B cell (primary cell): ENCODE measurements at places on chromosomes 3 and 15.

GRCh38 chr15:56736308-56736707 is 3.0 kb upstream of the ZNF280D start:
- DNase-seq, result no peak

DNA sequence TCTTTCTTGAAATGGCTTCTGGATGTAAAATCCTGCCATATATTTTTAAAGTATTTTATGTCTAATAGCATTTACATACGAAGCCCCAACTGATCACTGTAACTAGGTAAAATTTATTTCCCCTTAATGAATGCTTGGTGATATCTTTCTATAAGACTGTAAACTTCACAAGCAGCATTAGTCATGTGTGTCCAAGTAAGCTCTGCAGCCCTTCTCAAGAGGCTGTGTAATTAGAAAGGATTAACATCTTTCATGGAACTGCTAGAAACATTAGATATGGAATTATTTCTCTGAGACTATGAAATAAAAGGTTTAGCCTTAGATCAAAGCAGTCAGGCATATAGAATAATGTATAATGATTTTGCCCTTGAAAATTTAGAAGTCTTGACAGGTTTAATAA is 143.3 kb downstream of the EPHA3 start:
- no peak for DNase-seq

DNA sequence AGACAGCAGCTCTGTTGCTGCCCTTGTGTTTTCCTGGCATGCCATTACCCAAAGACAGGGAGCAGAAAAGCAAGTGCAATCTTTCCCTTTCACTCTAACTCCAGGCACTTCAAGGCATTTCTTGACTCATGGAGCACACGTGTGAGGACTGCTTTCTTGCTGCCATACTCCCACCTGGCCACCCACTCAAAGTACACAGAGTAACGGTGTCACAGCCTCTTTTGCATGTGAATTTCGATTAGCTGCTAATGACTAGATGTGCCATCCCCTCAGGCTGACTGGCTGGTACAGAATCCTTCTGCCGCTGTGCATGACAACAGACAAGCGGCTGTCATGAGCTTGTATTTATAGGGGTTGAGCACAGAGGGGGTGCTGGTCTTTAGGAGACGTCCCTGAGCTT is 380.6 kb downstream of the CTNNB1 start:
- no peak for DNase-seq

DNA sequence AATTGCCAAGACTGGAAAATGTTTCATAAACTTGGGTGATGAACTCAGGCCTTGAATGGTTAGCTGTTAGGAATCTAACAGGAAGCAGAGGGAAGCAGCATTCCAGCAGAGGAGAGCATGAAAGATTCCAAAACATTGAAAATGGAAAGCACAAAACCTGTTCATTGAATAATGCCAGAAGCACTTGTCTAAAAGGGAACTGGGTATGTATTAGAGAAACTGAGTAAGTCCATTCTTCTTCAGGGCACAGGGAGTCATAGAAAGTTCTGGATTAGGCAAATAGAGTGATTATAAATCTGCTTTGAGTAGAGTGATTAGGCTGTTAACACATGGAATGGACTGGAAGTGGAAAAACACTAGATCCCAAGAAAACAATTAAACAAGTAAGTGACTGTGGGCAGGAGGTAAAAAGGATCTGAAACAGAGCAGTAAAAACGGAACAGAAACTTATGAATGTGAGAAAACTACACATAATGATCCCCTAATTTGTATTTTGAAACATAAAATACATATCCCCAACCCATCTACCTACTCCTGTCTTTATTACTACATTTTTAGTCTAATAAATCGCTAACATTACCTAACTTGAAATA is 343.4 kb downstream of the TBC1D5 start:
- peak; percentile 62 for DNase-seq

GRCh38 chr15:91751611-91752010 is 101.9 kb upstream of the SLCO3A1 start:
- no peak for DNase-seq

- DNase-seq, result no peak
These were observed 59.9 kb upstream of the LIMD1 start for GRCh38 chr3:45534632-45535031.

- DNase-seq, result peak; percentile 35
These were observed 3.6 kb downstream of the RAD18 start for GRCh38 chr3:8959668-8960067.

DNA sequence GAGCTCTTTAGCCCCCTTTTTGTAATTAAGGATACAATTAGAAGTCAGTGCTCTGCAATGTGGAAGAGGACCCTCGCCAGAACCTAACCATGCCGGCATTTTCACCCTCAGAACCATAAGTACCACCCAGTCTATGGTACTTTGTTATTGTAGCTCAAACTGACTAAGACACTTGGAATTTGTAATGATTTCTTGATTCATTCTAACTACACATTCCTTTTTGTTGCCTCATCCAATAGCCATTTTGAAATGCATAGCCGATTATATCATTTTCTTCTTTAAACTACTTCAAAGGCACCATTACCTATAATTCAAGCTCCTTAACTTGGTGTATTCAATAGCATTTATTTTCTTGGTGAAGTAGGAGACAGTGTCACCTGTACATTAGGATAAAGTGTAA is 61.4 kb downstream of the GLB1 start:
- no peak for DNase-seq

DNA sequence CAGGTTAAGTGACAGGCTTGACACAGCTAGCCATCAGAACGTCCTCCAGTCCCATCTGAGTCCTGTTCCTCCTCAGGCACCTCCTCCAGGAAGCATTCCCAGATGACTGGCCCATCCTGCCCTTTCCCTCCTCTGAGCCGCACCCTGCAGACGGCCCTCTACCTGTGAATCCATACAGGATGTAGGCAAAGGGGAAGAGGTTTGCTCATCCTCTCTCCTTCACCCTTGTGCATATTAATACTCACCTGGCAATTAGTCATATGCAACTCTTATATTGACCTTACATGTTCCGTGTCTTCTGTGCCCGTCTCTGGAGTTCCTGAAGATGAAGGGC is 61.9 kb downstream of the SMAD3 start:
- DNase-seq, result no peak

- no peak for DNase-seq
These were observed 9.1 kb upstream of the SLC9C1 start for GRCh38 chr3:112302881-112303763.

DNA sequence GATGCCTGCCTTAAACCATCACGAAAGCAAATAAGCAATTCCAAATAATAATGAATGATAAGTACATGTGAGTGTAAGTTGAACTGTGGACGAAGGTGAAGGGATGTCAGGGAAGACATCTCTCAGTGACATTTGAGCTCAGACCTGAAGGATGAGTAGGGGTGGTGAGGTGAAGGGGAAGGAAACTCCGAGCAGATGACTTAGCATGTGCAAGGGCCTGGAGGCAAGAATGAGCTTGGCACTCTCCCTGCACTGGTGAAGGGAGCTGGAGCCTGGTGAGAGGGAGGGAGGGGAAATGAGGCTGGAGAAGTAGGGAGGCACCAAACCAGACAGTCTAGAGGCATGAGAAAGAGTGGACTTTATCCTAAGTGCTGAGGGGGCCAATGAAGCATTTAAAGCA is 84.3 kb downstream of the MTHFS start:
- no peak for DNase-seq

GRCh38 chr3:160280836-160281235 is 55.6 kb downstream of the C3orf80 start:
- DNase-seq, result no peak

DNA sequence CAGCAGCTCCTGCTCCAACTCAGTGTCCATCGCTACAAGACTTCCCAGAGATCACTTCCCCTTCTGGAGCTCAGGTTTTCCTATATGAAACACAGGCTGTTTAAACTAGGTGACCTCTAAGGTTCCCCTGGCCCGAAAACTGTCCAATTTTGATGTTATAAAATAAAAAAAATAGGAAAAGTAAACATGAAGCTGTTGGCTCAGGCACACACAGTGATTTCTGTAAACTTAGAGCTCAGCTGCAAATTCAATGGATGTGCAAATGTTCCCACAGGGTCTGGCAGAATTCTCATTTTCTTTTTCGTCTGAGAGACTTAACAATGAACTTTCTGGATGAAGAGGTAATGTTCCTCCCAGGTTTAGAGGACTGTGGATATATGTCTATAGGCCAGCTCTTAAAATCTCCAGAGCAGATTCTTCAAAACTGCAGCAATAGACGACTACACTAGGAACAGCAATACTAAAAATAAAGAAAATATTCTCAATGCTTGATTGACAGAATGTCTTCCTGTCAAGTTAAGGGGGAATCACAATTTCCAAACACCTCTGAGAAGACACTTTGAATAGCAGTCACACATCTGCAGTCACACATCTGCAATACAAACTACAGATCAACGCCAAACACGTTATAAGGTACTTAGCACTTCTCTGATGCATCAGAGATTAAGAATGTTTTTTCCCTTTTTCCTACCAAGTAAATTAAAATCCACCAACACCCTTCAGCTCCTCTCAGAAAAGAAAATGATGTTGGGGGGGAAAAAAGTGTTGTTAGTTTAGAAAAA is 2.8 kb downstream of the NUP210 start:
- no peak for DNase-seq
